ENCODE measurements at places on chromosomes 3 and 15.

- no peak for DNase-seq
Measured at GRCh38 chr3:103968131-103968530, 1398.6 kb upstream of the ALCAM start.

DNA sequence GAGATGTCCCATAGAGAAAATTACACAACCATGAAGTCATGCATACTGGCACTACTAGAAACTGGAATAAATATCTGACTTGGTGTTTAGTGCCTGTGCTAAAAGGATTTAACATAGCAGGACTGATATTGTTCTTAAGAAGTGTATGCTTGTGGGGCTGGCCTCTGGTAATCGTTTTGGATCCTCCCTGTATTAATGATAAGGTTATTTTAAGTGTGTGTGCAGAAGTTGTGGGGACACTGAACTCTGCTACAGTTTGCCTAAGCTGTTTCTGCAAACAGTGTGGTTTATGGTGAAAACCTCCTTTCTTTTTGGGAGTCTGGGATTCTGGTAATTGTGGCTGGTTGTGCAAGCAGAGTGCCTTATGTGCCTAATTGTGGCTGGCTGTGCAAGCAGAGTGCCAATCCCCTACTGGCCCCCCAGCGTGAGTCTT is 120.8 kb downstream of the CLASP2 start:
- no peak for DNase-seq

DNA sequence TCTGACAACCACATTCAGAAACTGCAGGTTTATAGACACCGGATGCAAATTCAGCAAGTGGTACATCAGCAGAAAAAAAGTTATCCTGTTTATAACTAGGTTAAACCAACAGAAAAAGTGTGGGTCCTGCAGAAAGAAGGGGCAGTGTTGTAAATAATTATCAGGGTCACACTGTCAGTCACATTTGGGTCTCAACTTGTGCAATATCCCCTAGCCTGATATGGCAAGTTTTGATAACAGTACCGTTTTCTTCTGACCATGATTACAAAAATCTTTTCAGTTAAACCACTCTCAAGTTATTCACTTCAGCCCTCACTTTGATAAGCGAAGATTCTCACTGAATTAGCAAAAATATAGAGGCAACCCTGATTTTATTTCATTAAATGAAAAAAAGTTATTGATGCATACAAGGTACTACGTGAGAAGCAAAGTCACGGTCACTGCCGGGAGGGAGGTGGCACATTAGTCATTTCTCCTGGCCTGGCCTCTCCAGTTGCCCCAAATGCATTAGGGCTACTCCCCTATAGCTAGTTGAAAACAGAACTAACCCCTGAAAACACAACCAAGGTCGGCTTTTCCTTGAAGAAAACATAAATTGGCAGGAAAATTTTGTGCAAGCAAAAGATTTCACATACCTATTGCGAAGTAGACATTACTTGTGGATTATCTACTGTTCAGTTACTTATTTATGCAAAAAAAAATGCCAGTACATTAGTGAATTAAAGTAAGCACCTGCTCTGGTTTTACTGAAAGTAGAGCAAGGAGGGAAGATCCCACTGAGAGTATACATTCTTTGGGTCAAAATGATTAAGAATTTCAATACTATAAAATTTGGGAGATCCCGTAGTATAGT is 28.6 kb downstream of the IL5RA start:
- no peak for DNase-seq

DNA sequence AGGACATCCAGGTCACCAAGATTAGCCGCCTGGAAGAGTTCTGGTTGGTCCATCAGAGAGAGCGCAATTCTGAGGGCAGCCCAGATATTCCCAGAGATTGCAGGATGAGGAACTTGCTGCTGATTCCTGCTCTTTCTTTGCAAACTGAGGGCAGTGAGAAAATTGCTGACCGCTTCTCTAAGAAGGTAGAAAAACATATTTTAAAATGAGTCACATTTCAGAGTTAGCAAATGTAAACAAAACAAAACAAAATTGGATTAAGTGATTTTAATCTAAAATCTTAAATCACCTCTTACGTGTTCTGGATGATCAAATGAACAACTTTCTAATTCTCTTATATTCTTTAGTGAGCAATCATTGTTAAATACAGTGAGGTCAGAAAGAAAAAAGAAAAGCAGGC is 149.0 kb downstream of the USP13 start:
- no peak for DNase-seq

GRCh38 chr3:119311081-119311925 is 17.1 kb downstream of the ARHGAP31 start:
- DNase-seq, result no peak

DNA sequence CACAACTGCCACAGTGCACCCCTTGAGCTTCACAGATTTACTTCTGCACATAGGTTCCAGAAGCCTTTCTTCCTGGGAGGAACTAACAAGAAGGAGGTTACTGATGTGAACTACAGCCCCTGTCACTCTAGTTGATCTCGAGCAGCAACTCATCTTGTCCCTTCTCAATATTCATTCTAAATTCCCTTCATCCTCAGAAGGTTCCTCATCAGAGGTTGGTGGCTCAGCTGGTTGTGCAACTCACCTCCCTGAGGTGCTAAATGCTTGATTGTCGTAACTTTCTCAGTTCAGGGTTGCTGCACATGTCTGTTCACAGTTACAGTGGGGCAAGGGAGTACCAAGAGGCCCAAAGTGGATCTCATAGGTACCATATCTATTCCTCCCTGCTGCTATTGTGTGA is 5.7 kb upstream of the A4GNT start:
- no peak for DNase-seq
